A549 treated with Hydrocortisone at 1 μM for 4 hours (cell line): ENCODE measurements at places on chromosomes 5 and 9. TPM values are rescaled to one million over a fixed set of nuclear protein-coding genes. Genes with fewer than 3 reads are reported as not detected.

Gene FAM169A
- total RNA-seq: 3.6 to 8.2 TPM (median 6.8 TPM) in 5 replicates

Gene BNIP1
- 15.5 to 18.1 TPM (median 16.4 TPM) in 5 replicates for total RNA-seq

Gene SLC6A3
- total RNA-seq: 0.62 to 0.97 TPM (median 0.75 TPM) in 5 replicates

Gene EQTN
- not detected in 5 replicates for total RNA-seq

Gene MOB3B
- 8.7 to 14.4 TPM (median 10.6 TPM) in 5 replicates for total RNA-seq
